Temporal lobe (tissue), 4 donors: ENCODE measurements at places on chromosomes 16 and 17. TPM values are rescaled to one million over a fixed set of nuclear protein-coding genes. Genes with fewer than 3 reads are reported as not detected.

ARSG gene
- 3.2 TPM for total RNA-seq

DPEP2 gene
- total RNA-seq: 0.98 TPM

ATP2C2 gene
- total RNA-seq: 6.9 TPM

NXN gene
- 15.0 TPM for total RNA-seq

FAM171A2 gene
- total RNA-seq: 43.3 TPM

TMIGD1 gene
- not detected for total RNA-seq

KATNB1 gene
- 34.4 TPM for total RNA-seq
